ENCODE measurements at places on chromosomes 3 and 15.

- no peak for DNase-seq
Measured at GRCh38 chr15:89839167-89839810, 24.6 kb upstream of the ANPEP start.

DNA sequence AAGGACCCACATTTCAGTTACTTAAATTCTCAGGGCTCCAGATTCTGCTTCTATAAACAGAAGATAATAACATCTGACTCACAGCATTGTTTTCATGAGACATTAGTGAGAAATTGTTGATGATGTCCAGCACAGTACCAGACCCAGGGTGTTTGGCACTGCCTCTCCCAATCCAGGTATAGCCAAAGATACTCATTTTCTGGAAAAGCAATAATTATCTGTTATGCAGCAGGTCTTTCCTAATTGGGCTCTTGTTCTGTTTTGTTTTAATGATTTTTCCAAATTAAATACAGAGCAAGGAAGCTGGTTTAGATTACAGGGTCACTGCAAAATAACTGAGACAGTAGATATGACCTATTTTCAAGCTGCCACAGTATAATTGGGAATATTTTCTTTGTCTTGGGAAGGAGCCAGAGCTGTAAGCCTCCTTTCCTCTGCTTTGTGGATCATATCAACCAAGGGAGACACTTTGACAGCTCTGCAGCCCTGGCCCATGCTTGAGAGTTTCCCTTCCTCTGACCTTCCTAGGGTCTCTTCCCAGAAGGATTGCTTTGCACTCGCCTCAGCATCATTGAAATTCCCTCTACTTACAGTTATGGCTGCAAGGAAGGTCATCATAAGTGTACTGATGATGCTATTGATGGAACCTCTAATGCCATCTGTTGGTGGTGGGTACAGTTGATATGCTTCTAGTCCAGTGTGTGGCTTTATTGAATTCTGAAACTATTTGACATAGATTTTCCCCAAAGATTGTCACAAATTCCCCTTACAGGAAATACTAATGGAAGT is 522.4 kb upstream of the ADAMTS9 start:
- no peak for DNase-seq

DNA sequence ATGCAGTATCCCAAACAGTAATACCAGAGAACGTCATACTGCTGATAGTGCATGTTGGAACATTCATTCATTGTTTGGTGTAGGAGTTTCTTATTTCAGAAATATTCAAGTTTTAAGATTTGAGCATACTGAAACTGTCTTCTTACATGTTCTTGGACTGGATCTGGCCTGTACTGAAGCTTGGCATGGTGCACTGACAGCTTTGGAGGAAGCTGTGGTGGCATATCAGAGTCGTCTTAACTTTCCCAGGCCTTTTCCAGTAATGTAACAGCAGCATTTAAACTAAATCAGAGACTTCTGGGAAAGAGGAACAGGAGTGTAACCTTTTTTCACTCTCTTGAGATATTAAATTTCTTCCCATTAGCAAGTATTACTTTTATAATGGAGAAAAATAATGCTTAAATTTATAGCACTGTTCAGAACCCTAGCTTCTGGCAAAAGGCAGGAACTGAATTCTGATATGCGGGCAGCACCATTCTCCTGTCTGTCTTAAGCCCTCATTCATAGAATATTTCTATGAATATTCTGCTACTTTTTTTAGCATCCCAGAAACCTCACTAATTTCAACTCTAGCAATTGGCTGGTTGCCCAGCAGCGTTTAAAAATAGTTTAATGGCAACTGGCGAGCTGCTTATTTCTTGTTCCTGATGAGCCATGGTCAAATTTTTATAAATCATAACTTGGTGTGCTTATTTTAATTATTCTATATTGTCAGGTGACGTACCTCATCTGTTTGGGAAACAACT is 31.1 kb downstream of the DNAJC13 start:
- peak; percentile 14 for DNase-seq

DNA sequence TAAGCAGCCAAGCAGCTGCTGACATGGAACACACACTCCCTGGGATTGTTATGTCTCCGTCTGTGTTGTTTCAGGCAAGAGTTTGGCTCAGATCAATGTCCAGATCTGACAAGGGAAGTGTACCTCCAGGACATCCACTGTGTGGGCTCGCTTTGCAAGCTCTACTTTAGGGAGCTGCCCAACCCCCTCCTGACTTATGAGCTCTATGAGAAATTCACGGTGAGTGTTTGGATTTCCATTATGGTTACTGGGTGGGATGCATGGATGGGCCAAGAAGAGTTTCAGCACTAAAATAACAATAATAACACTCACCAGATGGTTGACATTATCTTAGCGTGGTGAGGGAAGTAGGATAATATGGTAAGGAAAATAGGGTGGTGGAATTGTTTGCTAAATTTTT is 74.1 kb downstream of the ARHGAP31 start:
- DNase-seq, result no peak

DNA sequence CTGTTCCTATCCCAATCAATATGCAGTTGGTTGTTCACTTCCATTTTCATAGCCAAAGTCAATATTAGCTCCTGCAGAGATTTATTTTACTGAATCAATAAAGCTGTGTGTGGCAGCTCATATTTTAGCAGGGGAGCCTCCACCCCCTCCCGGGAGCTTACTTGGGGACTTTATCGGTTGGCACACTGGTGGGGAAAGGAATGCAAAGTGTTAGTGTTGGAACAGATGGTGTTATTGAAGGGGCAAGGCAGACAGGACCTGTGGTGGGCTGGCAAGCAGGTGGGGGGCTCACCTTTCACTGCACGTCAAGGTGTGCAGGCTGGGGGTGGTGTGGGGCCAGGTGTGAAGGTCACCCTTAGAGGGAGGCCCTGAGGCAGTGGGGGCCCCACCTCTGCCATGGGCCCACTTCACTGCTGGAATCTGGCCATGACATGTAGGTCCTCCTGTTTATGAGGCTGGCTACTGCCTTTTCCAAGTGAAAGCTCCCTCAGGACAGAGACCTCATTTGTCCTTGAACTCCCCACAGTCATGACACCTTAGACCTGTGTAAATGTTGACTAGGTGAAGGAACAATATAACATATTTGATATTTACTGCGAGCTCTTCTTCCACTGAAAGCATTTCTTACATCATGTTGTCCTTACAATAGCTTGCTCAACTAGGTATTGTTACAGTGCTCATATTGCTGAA is 44.0 kb upstream of the SEC22A start:
- no peak for DNase-seq

- DNase-seq, result peak; percentile 57
Measured at GRCh38 chr3:29176501-29176900, 104.4 kb upstream of the RBMS3 start.

DNA sequence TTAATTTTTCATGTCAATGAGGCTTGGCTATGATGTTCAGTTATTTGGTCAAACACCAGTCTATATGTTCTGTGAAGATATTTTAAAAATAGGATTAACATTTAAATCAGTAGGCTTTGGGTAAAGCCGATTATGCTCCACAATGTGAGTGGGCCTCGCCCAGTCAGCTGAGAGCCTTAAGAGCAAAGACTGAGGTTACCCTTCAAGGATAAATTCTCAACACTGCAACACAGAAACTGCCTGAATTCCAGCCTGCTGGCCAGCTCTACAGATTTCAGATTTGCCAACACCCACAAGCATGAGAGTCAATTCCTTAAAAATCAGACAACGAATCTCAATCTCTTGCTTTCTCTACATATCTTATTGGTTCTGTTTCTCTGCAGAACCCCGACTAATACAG is 188.3 kb downstream of the PLCH1 start:
- no peak for DNase-seq

DNA sequence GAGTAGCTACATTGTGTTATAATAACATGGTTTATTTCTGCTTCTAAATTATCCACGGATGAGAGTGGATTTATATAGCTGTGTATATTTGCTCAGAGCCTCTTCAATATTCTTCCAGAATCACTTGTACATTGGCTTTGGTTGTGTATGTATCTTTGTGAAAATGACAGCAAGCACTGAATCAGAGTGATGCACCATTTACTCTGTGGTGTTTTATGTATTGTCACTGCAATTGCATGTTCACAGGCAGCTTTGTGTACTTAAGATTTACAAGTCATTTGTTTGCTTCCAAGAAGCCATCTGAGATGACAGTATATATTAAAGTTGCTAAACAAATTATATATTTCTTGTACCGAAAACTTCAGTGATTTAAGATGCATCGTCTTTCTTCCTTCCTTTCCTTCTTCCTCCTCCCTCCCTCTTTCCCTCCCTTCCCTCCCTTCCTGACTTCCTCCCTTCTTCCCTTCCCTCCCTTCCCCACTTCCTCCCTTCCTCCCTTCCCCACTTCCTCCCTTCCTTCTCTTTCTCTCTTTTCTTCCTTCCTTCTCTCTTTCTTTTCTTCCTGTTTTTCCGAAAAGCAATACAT is 362.3 kb upstream of the GOLIM4 start:
- no peak for DNase-seq

DNA sequence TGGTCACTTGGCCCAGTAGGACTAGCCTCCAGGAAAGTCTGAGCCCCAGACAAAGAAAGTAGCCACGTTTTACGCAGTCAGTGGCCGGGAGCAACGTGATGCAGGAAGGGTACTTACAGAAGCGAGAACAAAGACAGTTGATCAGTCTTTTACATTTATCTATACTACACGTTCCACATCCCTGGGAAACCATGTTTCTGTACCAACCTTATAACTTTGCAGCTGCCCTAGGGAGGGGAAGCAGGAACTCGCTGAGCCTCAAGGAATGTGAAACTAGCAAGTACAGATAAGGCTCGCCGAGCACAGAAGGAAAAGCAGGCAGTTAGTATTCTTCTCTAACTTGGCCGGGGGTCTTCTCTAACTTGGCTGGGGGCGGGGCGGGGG is 3.4 kb upstream of the KNL1 start:
- DNase-seq, result no peak

- no peak for DNase-seq
Measured at GRCh38 chr3:59456852-59457485, 407.1 kb upstream of the CFAP20DC start.

- no peak for DNase-seq
Measured at GRCh38 chr15:68638953-68639515, 60.2 kb downstream of the CORO2B start.

GRCh38 chr3:155398046-155398445 is 104.6 kb upstream of the STRIT1 start:
- no peak for DNase-seq

DNA sequence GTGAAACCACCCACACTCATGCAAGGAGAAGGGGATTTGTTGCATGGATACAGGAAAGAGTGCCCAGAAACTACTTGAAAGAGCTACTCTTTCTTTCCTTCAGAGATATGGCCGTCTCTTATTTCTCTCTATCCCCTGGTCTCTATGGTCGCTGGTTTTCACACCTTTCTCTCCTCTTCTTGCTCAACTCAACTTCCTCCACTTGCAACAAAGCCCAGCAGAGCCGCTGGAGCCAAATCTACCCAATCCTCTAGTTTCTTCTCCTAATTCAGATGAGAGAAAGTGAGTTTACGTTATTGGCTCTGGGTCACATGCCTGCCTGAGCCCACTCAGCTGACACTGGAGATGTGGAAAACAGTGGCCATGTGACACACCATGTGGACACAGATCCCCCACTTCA is 215.2 kb downstream of the OSBPL10 start:
- DNase-seq, result no peak

- no peak for DNase-seq
Measured at GRCh38 chr15:55774113-55774970, 31.4 kb upstream of the PRTG start.

GRCh38 chr15:89230277-89230676 is 8.9 kb upstream of the RLBP1 start:
- no peak for DNase-seq

DNA sequence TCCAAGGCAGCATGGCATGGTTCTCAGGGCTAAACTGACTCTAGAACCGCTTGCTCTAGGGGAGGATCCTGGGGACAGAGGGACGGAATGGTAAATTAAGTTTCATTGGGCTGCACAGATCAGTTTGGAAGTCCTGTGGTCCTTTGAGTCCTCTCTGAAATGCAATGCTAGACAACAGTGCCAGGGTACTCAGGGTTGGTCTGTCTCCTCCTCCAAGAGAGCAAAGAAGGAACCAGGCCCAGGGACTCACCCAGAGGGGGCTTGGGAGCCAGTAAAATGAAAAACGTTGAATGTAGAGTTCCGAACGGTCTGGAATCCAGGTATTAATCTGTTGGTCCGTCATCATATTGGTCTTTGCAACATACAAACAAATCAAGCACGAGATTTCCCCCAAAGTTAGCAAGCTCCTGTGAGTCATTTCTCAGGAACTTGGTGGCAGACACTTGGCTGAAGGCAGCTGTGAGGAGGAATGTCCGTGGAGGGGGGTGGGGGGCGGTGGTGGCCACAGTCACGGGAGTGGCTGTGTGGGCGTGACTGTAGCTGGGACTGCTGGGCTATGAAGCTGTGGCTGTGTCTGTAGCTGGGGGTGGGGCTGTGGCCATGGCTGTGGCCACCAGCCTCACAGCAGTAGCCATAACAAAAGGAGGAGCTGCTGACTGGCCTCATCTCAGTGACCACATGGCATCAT is 361.0 kb downstream of the SHQ1 start:
- no peak for DNase-seq

Data from NCI-H1105 (cell line).